Activated naive CD8-positive, alpha-beta T cell treated with anti-CD3 and anti-CD28 coated beads, Interleukin-2, amount 50 U/mL, for 24 hours (primary cell): ENCODE measurements at places on chromosomes 3 and 15.

DNA sequence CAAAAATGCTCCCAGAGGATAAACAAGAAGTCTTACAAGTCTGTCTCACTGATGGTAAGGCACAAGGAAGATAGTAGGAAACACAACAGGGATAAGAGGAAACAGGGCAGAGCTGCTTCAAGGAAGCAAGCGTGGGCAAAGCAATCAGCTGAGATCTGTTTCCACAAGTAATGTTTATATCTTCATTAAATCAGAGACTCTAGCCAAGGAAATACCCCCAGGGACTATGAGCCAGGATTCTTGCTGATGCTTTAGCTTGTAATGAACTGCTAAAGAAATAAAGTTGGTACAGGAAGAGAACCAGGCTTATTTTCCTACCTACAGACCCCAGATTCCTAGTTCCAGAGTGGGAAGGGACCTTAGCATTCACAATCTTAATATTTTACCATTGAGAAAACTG, 112.7 kb upstream of the C3orf80 start:
- no peak for DNase-seq

DNA sequence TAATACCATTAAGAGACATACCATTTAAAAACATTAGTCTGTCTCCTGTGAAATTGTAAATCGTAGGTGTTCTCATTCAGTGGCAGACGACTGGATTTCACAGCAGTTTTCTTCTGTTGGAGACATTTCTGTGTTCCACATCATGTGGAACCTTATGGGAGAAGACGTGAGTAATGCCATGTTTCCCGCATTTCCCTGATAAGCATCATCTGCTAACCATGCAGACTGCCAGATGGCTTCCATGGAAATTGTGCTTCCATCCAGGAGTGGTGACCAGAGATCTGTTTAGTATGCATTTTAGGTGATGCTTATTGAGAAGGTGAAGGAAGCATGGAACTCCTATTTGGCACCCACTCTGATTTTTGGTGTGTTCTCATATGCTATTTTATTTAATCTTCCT, 28.4 kb upstream of the ST3GAL6 start:
- DNase-seq, result no peak

- DNase-seq, result no peak
These were observed 55.2 kb downstream of the IQSEC1 start for GRCh38 chr3:13018043-13018451.

- DNase-seq, result no peak
These were observed 45.8 kb downstream of the ALDH1A2 start for GRCh38 chr15:58019503-58020376.

DNA sequence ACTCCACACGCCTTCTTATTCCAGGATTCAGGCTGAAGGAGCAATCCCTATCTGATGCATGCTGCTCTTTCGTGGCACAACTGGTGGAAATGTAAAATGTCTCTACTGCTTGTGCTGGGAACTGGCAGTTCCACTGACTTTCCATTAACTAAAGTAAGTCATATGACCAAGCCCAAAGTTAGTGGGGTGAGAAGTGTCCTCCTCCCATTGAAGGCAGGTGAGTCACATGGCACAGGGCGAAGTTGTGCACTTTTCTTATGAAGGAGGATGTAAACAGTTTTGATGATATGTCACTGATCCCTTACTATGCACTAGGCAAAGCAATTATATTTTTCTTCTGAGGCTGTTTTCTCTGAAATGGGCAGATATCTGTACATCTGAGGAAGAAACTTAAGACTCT, 51.6 kb downstream of the SLC7A14 start:
- DNase-seq, result no peak

- DNase-seq, result no peak
These were observed 225.6 kb upstream of the TBC1D5 start for GRCh38 chr3:17967953-17968607.

DNA sequence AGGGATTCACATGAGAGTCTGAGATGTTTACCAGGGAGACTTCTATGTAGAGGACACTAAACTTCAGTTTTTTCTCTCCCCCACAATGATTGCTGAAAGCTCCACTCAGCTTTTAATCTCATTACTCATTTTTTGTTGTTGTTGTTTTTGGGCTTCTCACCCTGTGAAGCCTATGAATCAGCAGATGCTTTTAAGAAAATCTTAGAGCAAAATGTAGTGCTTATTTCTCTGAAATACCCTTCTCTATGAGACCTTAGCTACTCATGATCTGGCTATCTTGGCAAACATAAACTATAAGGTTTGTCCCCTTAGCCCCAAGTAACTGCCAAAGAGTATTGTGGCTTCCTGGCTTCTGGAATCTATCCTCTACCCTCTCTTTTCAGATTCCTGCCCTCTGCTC, 537.3 kb downstream of the OCA2 start:
- DNase-seq, result no peak

- DNase-seq, result no peak
These were observed 153.2 kb downstream of the MYRIP start for GRCh38 chr3:39962581-39962980.

DNA sequence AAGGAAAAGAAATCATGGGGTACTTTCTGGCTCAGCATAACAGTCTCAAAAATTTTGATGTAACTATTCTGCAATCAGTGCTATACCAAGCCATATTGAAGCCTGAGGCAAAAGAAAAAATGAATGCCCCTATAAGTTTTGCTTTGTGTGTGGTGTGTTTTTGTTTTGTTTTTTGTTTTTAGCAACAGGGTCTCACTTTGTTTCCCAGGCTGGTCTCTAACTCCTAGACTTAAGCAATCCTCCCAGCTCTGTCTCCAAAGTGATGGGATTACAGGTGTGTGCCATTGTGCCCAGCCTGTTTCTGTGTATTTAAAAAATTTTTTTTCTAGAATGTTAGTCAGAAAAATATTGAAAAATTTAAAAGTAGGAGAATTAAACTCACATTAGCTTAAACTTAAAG, 93.2 kb downstream of the ZNF280D start:
- DNase-seq, result no peak

GRCh38 chr15:85491691-85492090, 111.3 kb downstream of the AKAP13 start:
- no peak for DNase-seq

- peak; percentile 26 for DNase-seq
These were observed 32.4 kb upstream of the SLC6A11 start for GRCh38 chr3:10783360-10784351.

DNA sequence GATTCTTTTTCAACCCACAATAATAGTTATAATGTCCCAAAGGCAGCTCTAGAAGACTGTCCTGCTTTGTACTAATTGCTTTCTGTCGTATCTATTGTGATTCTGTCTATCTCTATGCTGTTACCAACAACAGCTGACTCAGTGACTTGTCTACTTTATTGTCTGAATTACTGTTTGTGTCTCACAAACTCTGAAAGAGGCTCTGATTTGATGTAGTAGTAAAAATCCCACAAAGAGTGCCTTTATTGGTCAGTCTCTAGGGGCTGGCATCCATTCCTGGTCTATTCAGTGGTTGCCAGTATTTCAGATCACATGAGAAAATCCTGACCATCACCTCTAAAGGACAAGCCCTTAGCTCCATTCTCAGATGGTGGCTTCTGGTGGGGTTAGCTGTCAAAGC, 254.2 kb downstream of the NSUN3 start:
- DNase-seq, result no peak

DNA sequence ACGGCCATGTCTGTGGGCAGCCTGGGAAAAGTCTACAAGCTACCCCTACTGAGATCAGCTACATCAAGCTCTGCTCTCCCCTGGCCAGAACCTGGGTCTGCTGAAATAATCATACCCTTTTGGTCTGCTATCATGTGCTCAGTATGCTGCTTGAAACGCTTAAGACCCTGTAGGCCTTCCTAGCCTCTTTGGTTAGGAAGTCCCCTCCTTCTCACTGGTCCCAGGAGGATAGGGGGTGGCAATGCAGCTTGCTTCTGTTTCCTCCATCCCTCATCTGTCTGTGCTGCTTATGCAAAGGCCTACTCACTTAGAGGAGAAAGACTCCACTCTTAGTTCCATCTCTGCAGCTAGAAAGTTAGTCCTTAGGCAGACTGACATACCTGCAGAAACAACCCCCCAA, 118.2 kb upstream of the RASGRP1 start:
- DNase-seq, result no peak

- no peak for DNase-seq
These were observed 110.1 kb downstream of the DNAH12 start for GRCh38 chr3:57434041-57434440.

GRCh38 chr3:79953591-79954101, 185.8 kb upstream of the ROBO1 start:
- DNase-seq, result no peak

GRCh38 chr3:133573054-133573628, 345 bp upstream of the CDV3 start:
- DNase-seq, result peak; percentile 100

DNA sequence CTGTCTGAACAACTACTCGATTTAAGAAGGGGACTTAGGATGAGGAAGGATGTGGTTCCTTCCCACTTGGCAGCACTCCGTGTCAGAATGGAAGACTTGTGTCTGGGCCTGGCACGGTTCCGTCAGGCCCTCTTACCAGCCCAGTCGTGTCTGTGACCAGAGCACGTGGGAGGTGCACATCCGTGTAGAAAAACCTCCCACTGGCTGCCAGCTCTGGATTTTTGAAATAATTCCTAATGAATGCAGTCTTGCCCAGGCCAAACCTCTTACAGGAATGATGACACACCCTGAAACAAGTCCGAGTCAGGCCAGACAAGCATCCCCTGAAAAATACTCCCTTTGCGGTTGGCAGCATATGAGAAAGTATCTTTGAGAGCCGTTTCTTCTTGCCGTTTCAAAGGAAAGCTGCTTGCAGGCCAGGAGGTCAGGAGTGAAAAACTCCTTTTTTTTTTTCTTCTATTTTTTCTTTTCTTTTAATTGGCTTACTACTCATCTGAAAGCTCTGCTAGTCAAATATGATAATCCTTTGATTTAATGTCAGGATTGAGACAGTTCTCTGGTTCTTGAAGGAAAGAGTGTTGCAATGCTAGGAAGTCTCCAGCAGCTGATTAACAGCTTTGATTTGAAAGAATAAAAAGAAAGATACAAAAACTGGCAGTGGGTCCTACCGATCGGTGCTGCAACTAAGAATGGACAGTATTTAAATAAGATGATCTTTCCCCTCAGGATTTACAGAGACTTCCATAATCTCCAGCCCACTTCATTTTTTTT, 19.8 kb downstream of the IL1RAP start:
- DNase-seq, result no peak

DNA sequence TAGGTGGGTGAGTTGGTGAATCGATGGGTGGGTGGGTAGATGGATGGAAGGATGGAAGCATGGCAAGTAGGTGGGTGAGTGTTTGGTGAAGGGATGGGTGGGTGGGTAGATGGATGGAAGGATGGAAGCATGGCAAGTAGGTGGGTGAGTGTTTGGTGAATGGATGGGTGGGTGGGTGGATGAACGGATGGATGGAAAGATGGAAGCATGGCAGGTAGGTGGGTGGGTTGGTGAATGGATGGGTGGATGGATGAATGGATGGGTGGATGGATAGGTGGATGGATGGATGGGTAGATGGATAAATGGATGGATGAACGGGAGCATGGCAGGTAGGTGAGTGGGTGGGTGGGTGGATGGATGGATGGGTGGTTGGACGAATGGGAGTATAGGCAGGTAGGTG, 65.1 kb downstream of the SLC6A1 start:
- DNase-seq, result no peak

DNA sequence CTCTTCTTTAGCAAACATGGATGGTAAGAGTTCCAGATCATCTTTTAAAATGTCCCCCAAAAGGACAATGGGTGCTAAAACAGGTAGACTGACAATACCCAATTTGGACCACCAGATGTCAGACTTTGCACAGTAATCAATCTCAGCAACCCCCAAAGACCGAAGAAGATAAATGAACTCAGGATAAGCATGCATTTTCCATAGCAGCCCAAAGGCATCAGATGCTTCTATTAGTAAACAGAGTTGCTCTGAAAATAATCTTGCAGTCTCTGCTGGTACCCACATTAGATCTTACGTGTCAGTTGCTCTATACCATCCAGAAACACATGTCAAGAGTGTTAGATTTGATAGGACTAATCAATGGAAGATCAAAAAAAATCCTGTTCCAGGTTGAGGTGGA, 20.6 kb downstream of the MYH15 start:
- peak; percentile 17 for DNase-seq

DNA sequence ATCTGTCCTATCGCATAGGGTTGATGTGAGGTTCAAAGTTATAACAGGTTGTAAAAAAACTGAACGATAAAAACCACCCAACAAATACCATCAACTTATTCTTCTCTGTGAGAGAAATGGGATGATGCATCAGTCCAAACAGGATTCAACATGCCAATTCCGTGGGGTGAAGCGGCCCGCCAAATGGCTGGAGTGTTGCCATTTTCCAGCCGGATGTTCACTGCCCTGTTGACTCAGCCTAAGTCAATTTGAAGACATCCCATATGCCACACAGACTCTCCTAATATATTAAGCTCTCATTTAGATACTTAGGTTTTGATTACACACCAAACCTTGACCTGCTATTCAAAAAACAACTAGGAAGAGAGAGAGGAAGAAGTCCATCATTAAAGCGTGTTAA, 311.1 kb downstream of the VPS13C start:
- no peak for DNase-seq

GRCh38 chr15:97052513-97052912, 722.0 kb downstream of the NR2F2 start:
- DNase-seq, result no peak

GRCh38 chr3:73389928-73390327, 234.8 kb downstream of the PDZRN3 start:
- no peak for DNase-seq

DNA sequence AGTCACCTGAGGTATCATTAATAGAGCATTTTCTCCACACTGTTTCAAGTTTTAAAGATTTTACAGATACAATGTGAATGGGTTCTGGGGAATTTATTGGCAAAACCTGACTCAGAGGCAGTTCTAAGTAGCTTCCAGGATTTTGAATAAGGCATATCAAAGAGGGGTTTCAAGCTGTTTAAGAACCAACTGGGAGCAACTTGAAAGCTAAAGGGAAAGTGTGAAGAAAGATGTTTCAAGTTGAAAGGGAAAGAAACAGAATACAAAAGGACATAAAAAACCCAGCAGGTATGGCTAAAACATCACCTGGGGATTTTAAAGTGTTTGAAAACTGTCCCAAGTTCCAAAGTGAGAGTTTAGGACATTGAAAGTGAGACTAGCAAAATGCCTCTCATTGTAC, 17.8 kb upstream of the SERPINI2 start:
- no peak for DNase-seq
